Lung (tissue), 17 donors: ENCODE measurements at places on chromosomes 1 and 21.

- DNase-seq = peak; percentile 43
These were observed 35.3 kb downstream of the CLIC6 start for GRCh38 chr21:34704119-34704518.

- DNase-seq = no peak
These were observed 24.0 kb downstream of the ECE1 start for GRCh38 chr1:21266119-21266774.

DNA sequence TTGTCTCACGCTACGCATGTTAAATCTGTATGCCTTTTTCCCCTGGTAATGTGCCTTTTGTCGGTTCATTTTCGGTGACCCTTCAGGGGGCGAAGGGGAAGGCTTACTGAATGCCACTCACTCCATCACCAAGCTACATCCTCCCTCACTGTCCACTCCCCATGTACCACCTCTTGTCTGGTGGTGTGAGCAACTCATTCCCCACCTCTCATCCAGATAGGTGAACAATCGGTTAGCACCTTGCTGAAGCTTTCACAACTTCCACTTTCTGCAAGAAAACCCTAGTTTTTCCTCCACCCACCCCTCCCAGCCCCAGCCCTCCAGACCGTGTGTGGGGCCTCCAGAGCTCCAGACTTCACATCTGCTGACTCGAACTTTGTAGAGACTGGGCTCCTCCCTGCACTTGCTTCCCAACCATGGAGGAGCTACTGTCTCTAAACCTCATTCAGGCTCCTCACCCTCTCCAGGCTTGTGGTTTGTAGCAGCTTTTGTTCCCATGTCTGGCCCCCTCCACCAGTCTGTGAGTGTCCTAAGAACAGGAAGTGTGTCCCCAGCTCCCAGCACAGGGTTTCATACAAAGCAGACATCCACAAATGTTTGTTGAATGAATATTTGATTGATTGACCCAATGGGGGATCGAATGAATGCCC, 48.4 kb upstream of the RUNX3 start:
- DNase-seq = no peak

DNA sequence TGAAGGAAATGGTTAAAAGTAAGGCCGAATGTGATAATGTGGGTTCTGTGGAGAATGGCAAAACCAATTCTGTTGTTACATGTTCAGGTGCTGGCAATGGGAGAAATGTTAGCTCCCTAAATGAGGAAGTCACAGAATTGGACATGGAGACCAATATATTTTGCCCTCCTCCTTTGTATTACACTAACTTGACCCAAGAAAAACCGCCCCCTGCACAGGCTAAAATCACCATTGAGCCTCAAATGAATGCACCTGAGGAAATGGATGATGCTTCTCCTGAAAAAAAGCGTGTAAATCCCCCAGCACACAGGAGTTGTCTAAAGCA, 932 bp downstream of the MAP10 start:
- no peak for DNase-seq

DNA sequence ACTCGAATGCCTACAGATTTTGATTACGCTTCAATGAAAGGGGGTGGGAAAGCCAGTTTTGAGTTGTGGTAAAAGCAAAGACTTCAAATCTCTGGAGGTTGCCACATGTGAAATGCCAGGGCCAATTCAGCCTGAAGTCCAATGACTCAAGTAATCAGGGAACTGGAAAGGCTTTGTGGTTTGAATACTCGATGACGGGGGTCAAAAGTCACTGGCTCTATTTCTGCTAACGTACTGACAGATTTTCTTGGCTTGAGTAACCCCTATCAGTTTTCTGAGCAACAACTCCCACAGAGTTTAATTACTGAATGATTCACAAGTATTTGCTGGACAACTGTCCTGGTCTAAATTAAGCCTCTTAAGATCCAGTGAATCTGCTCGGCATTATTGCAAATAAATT, 152.2 kb downstream of the SIPA1L2 start:
- no peak for DNase-seq

GRCh38 chr1:38489844-38490270, 369.7 kb downstream of the RRAGC start:
- no peak for DNase-seq

DNA sequence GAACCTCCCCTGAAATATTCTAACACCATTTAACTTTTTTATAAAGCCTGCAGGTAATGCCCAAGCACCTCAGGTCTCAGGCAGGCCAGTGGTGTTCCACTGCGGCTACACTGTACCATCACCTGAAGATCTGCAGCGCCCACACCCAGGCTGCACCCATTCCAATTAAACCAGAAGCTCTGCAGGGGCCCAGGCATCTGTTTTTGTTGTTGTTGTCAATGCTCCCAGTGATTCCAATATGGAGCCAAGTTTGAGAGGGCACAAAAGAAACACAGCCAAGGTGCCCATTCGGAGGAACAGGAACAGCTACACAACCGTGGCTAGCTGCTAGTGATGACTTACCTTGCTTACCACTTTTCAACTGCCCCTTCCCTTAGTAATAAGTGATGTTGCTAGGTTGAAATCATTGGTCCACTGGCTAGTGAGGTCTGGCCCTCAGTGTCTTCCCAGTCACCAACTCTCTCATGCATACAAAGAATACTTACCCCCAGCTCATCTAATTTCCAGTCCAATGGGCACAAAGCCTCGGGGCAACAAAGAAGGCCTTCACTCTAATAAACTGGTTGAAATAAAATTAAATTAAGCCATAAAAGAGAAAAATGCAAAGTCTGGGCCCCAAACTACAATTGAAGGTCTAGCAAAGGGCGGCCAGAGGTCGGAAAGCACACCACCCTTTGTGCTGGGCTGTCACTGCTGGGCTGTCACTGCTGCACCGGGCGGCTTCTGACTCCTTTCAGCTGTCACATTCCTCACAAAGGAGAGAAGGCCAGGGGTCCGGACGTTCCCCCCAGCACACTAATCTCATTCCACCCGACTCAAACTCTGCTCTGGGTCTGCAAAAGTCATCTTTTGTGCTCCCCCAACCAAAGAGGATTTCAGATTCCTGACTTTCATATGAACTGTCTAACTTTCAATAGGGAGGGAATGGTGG, 34.9 kb downstream of the SIPA1L2 start:
- peak; percentile 68 for DNase-seq

DNA sequence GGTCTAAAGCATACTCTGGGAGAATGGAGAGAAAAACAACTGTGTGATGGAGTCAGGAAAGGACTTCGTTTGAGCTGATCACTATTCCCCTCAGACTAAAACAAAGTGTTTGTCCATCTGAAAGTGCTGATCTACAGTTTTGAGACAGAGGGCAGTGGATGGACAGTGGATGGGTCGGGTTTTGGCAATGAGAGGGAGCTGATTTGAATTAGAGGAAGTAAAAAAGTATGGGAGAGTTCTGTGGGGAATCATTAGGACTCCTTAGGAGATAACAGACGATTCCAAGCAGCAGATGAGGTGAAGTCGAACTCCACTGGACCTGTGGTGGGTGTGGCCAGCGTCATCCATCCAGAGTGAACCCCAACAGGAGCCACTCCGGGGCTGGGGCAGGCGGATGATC, 62.3 kb downstream of the PTGS2 start:
- DNase-seq = no peak

GRCh38 chr1:207867136-207868109, 43.5 kb downstream of the CD34 start:
- no peak for DNase-seq
